ENCODE measurements at places on chromosomes 2 and 18.
A peak's percentile ranks its signal among the peaks of the same experiment; 100 is the strongest.

- DNase-seq: no peak
Observed at GRCh38 chr2:158664987-158665386, 130.1 kb upstream of the DAPL1 start.

DNA sequence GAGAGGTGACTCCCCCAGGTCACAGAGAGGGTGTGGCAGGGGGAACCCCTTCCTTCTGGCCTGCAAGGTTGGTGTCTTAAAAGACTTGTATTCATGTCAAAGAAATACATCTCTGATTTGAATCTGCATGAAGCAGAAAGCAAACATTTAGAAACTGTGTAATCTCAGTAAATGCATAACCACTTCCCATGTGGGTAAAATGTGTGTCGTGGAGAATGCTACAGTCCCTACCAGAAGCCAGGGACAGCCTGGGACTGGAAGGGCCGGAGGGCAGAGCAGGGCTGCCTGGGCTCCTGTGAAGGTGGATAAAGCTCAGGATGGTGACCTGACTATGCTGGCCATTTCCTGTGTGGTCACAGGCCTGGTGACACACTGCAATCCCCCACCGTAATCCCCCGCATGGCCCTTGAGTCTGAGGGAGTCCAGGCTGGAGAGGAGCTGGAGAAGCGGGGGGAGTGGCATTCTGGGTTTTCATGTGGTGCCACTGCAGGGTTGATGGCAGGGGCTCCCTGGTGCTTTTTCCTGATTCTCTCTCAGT is 102.2 kb downstream of the LRRC30 start:
- no peak for DNase-seq

DNA sequence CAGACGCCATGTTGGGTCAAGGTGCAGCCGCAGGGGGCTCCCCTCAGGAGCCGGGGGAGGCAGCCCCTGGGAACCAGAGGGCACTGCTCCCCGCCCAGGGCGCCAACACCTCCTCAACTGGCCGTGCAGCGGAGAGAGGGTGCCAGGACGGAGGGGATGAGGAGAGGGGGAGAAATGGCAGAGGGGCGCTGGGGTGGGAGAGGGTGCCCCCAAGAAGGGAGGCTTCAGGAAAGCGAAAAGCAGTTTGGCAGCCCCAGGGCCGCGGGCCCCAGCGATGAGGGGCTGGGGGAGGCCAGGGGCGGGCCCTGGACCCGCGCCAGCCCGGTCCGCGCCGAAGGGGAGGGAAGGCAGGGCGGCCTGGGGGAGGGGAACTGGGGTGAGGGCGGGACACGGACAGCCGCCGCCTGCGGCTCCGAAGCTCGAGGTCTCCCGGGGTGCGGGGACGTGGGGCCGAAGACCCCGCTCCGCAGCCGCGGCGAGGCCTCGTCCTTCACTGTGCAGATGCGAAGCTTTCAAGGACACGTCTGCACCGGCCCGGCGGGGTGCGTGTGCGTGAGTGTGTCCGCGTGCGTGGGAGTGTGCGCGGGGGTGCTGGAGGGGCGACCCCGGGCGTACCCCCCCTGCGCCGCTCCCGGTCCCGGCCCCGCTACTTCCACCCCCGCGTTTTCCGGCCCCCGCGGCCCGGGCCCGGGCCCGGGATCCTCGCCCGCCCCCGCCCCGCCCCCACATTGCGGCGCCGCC is 1.4 kb downstream of the DNMT3A start:
- no peak for DNase-seq

DNA sequence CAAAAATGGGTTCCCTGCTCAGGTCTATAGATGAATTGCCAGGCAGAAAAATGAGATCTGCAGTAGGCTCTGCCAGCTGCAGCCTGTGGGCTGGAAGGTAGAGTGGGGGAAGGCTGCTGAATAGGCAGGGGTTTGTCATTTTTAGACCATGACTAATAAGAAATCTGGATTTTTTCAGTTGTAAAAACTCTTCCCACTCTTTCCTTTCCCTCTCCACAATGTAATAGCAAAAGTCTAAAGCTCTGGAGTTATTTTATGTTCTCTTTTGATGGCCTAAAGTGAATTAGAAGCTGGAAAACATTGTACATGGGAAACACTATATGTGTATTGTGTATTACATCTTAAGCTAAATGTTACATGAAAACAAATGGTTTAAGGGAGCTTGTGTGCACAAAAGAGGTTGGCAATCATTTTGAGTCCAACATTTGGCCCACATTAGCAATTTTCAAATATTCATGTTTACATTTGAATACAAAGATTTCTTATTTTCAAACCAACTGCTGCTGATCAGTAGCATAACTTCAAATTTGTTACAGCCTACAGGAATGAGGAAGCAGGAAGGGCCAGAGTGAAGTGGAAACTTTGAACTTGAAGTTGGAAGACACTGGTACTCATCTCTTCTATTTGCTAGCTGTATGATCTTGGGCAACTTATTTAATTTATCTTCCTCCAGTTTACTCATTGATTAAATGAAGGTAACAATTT is 407.1 kb downstream of the SLC4A3 start:
- DNase-seq: no peak

DNA sequence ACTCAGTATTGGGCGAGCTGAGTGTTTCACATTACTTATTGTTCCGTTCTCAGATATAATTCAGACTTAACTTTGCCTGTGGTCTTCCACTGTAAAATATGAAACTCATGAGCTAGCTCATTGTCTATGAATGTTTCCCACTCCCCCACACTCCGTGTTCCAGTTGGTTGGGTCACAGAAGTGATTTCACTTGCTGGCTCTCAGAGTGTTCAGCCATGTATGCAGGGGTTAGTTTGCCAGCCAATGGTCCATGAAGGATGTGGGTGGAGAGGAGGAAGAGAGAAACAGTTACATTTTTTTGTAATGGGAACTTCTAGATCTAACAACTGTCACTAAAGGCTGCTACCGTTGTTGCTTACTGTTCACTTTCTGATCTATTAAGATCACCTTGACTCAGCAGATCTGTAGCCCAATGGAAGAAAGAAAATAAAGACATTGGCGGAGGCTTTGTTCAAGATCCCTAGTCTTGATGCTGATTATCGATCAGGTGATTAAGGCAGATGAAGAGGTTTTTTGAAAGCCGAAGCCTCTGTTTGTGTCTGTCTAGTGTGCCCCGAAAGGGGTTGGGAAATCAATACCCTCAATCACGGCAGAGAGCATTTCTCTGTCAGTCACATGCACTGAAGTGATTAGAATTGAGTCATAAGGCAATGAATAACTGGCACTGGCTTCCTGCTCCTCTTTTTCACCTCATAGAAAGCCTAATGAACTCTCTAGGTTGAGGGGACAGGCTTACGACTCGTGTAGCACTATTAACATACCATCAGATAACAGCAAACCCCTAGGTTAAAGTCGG is 279.7 kb upstream of the FIGN start:
- no peak for DNase-seq

DNA sequence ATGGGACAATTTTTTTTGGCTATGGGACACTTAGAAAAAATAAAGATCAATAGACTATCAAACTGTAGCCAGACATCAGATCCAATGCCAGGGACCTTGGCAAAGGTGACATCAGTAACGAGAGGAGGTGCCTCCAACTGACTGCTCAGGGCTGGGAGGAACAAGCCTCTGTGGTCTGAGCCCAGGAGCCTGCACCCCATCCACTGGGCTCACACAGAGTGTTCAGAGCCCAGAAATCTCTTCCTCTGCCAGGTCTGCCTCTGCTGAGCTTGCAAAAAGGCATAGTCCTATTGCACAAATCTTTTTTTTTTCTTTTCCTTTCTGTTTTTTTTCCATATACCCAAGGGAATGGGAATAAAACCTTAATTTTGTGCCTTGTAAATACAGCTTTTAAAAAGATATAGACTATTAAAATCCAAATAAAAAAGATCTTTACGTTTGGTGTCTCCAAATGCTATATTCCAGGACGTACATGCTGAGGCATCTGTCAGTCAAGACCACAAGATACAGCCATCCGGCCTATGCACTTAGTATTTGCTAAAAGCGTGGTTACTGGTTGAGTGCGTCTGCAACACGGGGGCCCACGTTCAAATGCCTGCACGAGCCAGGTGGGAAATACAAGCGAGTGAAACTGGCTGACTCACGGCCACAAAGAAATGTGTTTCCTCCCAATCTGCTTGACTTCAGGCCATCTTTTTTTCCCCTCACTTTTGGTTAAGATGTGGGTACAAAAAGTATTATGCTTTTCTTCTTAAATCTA is 7.8 kb upstream of the ARHGAP25 start:
- peak; percentile 52 for DNase-seq

DNA sequence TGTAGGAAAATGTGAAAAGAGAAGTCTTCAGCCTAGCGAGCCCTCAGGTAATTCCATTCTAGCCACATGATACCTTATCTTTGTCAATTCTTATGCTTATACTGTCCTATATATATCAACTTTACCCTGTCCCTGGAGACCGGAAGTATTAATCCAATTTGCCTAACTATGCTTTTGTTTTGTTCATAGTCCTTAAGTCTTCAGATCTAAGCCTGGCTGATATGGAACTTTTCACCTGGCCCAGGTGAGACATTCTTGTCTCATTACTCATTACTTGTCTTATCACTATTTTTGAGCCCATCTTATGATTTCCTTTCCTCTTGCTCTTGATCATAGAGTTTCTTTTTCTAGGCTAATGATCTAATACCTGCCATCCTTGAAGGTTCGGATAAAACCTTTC is 194.1 kb upstream of the FANCL start:
- no peak for DNase-seq

- no peak for DNase-seq
Observed at GRCh38 chr18:51153659-51154371, 43.7 kb downstream of the MEX3C start.

GRCh38 chr18:72207280-72207679 is 336.9 kb downstream of the CBLN2 start:
- no peak for DNase-seq

Measured in stimulated activated CD4-positive, alpha-beta T cell treated with anti-CD3 and anti-CD28 coated beads, TNF-alpha, amount 100 ng/mL, for 1 hour (primary cell).